NCI-H226 (cell line): ENCODE measurements at places on chromosomes 2 and 18.

DNA sequence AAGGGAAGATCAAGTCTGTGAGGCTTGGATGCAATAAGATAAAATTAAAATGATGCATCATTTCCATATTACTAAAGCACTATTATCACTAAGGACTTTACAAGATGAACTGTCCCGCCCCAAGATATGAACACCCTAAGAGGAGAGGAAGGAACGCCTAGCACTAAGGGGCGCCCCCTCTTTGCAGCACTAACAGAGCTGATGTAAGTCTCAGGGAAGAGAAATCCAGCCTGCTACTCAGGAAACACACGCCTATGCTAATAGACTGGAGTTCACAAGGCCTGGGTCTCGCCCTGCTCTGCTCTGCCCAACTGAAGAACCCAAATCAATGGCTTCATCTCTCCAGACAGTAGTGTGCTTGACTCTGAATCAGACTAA is 6.1 kb downstream of the INO80C start:
- no peak for DNase-seq

- DNase-seq, result no peak
Observed at GRCh38 chr2:128786741-128787478, 468.2 kb upstream of the HS6ST1 start.

- no peak for DNase-seq
Observed at GRCh38 chr2:145186303-145186702, 666.4 kb upstream of the ZEB2 start.

GRCh38 chr2:189143925-189144324 is 35.6 kb downstream of the COL5A2 start:
- no peak for DNase-seq

DNA sequence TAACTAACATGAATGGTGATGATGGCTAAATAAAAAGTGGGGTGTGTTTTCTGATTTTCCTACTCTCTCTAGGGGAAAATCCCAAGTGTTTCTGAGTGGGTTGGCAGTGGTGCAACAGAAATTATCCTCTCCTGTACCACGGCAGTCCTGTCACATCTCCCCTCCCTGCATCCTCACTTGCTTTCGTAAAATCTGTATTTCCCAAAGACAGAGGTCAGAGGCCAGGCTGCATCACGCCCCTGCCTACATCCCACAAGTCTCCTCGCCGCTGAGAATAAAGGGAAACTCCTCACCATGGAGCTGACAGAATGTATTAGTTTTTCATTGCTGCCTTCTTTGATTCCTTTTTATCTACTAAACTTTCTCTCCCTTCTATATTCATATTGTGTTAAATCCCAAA is 13.1 kb downstream of the FBLN7 start:
- DNase-seq, result no peak

GRCh38 chr2:98461498-98462049 is 16.9 kb downstream of the INPP4A start:
- no peak for DNase-seq

DNA sequence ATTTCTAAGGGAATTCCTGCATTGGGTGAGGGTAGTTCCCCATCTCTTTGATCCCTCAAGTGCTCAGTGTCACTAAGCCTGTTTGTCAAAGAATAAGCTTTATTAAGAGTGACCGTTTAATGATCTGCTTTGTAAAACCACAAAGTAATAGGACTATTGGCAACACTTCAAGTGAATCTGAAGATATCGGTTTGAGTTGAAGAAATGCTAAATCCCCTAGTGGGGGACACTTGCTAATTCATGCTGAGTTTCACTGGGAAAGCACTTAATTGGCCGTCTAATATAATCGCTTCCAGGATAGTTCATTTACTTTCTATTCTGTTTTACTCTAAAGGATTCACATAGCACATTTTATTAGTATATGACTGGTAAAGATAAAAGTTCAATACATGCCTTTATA is 54.4 kb downstream of the DTNA start:
- no peak for DNase-seq

- no peak for DNase-seq
Observed at GRCh38 chr2:4098137-4098536, 394.8 kb downstream of the DCDC2C start.

DNA sequence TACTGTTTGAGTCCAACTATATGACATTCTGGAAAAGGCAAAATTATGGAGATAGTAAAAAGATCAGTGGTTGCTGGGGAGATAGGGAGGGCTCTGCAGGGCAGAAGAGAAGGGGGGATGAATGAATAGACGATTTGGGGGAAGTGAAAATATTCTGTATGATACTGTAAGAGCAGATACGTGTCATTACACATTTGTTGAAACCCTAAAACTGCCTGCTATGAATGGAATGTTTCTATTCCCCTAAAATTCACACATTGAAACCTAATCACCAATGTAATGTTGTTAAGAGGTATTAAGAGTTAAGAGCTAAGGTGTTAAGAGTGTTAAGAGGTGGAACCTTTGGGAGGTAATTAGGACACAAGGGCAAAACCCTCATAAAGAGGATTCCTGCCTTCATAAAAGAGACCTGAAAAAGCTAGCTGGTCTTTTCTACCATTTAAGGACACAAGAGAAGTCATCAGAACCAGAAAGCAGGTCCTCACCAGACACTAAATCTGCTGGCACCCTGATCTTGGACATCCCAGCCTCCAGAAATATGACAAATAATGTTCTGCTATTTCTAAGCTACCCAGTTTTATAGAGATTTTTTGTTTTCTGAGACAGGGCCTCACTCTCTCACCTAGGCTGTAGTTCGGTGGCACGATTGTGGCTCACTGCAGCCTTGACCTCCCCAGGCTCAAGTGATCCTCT is 76.2 kb downstream of the ATAD2B start:
- DNase-seq, result no peak

DNA sequence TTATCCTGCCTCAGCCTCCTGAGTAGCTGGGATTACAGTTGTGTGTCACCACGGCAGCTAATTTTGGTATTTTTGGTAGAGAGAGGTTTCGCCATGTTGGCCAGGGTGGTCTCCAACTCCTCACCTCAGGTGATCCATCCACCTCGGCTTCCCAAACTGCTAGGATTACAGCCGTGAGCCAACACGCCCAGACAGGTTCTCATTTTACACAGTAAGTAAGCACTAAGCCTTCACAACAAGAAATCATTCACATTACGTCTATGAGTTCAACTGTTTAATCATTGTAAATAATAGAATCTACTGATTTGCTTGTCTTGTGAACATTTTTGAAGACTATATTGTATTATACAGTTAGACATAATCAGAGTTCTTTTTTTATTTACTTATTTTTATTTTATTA is 131.5 kb upstream of the LRATD1 start:
- DNase-seq, result no peak

- DNase-seq, result no peak
Observed at GRCh38 chr18:67183398-67183797, 333.1 kb downstream of the DSEL start.

- no peak for DNase-seq
Observed at GRCh38 chr18:13688191-13689136, 37.9 kb downstream of the FAM210A start.

GRCh38 chr18:57791911-57792310 is 11.2 kb downstream of the ATP8B1 start:
- DNase-seq, result no peak

GRCh38 chr2:37676274-37676673 is 4.8 kb upstream of the CDC42EP3 start:
- DNase-seq, result peak; percentile 58

- no peak for DNase-seq
Observed at GRCh38 chr18:49638209-49638785, 76.4 kb downstream of the LIPG start.

DNA sequence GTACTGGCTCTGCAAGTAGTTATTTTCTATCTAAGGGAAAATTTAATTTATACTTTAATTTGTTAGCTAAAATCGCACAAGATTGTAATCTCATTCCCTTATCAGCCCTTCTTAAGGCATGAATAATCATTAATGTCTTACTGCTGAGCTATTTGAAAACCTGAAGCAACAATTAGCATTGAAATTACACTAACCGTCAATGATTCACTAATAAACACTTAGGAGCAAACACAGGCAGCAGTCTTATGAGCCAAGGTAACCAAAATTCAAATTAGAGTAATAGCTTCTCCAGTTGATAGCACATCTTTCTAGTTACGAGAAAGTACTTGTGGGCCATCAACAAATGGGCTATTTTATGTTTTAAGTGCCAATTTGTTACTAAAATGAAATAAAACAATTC is 1289.7 kb downstream of the LRP1B start:
- no peak for DNase-seq

DNA sequence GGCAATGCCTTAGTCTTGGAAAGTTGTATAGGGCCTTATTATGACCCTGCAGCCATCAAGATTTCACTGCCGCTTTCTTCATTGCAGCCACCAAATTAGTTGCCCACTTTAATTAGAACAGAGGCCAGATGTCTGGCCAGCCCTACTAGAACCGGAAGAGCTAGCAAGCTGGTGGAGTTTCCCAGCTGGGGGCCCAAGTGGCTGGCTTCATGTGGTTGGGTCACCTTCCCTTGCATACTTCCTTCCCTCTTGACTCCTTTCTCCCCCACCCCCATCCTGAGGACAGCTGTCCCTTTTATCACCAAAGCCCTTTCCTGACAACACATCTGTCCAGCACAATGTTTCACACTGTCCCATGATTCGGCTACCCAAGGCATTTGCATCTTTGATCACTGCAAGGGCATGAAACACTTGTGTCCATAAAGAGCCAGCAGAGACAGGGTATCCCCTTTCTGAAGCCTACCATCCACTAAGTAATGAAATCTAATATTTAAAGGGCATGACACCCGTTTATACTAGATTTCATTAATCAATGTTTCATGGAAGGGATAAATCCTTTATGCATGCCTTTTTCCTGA is 187.2 kb downstream of the BCL11A start:
- no peak for DNase-seq

DNA sequence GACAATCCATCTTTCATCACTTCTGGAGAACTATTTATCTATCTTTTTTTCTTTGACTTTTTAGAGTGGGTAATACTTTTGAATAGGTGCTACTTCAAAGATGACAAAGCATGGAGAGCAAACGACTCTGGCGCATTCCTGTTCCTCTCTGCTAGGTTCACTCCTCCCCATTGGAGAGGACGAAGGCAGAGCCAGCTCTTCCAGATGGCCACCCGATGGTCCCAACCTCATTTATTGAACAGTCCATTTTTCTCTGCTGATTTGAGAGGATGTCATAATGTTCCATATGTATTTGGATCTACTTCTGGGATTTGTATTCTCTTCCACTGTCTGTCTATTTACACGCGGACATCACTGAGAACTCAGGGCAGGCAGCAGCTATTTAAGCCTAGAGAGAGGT is 284.3 kb upstream of the CXCR4 start:
- DNase-seq, result no peak

GRCh38 chr2:28997237-28997846 is 16.2 kb downstream of the TOGARAM2 start:
- DNase-seq, result no peak

GRCh38 chr2:217756375-217757107 is 246.3 kb downstream of the TNS1 start:
- DNase-seq, result no peak

- DNase-seq, result peak; percentile 81
Observed at GRCh38 chr2:9552219-9553178, 3.1 kb downstream of the ADAM17 start.

- no peak for DNase-seq
Observed at GRCh38 chr2:18001671-18002070, 123.2 kb downstream of the KCNS3 start.

DNA sequence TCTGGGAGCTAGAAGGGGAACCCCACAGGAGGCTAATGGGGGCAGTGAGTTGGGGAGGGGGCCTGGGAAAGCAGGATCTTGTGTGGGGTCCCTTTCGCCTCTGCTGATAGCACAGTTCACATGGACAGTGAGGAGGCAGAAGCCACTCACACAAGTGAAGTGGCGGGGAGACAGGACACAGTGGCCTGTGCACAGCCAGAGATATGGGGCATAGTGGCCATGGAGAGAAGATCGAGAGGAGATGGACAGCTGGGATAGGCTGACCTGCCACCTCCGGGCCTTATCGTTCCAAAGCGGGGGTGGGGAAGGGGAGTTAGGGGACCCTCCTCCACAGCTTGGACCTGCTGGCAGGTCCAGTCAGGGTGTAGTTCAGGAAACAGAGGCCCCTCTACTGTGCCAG is 69.8 kb upstream of the EDAR start:
- DNase-seq, result no peak

DNA sequence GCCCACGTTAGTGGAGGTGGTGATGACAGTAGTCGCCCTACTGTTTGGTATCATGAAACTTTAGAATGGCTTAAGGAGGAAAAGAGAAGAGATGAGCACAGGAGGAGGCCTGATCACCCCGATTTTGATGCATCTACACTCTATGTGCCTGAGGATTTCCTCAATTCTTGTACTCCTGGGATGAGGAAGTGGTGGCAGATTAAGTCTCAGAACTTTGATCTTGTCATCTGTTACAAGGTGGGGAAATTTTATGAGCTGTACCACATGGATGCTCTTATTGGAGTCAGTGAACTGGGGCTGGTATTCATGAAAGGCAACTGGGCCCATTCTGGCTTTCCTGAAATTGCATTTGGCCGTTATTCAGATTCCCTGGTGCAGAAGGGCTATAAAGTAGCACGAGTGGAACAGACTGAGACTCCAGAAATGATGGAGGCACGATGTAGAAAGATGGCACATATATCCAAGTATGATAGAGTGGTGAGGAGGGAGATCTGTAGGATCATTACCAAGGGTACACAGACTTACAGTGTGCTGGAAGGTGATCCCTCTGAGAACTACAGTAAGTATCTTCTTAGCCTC is 16.2 kb downstream of the MSH6 start:
- DNase-seq, result no peak

DNA sequence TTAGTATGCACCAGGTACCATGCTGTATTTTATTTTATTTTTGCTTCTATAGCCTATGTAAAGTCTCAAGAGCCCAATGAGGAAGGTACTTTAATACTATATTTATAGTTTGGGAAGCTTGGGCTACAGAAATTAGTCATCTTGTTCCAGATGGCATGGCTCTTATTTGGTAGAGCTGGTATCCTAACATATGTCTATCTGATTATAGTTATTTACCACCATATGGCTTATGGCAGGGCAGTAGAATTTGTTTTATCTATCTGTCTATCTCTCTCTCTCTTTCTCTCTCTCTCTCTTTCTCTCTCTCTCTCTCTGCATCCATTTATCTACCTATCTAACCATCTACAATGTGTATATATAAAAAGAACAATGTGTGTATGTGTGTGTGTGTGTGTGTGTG is 1293.7 kb upstream of the SLC39A10 start:
- no peak for DNase-seq

- no peak for DNase-seq
Observed at GRCh38 chr2:223026357-223027110, 25.5 kb upstream of the KCNE4 start.

GRCh38 chr2:80496775-80497174 is 192.2 kb upstream of the LRRTM1 start:
- DNase-seq, result no peak
